ENCODE measurements at places on chromosomes 1 and 21. TPM values are rescaled to one million over a fixed set of nuclear protein-coding genes. Genes with fewer than 3 reads are reported as not detected.

LYPD8 gene
- total RNA-seq, result not detected

GRCh38 chr1:156740237-156740740 lies 599 bp downstream of the MRPL24 start:
- DNase-seq, result no peak

- DNase-seq, result peak; percentile 82
Observed at GRCh38 chr1:182616130-182617013, 12.2 kb upstream of the RGS16 start.

DNA sequence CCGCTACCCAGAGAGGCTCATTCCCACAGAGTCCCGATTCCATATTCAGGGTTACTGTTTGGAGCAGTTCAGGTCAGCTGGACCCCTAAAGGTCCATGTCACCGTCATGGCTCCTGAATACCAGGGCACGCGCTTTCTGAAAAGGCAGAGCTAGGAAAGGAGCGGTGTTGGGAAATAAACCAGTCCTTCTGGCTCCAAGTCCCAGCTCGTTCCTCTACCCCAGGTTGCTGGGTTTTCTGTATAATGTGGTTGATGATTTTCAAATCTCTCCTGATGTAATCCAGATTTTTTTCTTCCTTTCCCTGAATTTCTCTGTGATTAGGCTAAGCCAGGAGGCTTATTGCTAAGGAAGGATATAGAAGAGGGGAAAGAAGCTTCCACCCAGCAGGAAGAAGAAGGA lies 14.0 kb upstream of the PKP1 start:
- DNase-seq, result no peak

TAS1R1 gene
- not detected for total RNA-seq

RAB42 gene
- not detected for total RNA-seq

TMEM200B gene
- total RNA-seq, result not detected

DNA sequence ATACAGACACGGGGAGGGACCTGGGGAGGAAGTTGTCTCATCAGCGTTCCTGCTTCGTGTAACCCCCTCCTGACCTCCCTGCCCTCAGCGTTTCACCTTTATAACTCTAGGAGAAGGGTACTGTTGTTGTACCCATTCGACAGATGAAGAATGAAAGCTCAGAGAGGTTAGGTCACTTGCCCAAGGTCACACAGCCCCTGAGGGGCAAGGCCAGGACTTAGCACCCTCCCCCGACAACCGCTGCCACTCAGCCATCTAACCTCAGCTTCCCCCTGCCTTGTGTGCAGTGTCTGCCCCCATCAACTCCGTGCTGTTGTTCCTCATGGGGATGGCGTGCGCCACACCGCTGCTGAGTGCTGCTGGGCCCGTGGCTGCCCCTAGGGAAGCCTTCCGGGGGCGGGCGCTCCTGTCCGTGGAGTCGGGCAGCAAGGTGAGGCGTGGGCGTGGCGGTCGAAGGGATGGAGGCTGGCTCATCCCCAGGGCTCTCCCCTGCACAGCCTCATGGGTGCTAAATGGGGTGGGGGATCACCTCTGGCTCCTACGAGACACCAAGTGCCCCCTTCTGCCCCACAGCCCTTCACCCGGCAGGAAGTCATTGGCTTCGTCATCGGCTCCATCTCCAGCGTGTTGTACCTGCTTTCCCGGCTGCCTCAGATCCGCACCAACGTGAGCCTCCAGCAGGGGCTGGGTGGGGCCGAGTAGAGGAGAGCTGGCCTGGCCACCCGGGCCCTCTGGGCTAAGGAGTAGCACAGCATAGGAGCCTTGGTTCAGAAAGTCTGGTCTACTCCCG lies 14.0 kb downstream of the SLC66A1 start:
- no peak for DNase-seq

DNA sequence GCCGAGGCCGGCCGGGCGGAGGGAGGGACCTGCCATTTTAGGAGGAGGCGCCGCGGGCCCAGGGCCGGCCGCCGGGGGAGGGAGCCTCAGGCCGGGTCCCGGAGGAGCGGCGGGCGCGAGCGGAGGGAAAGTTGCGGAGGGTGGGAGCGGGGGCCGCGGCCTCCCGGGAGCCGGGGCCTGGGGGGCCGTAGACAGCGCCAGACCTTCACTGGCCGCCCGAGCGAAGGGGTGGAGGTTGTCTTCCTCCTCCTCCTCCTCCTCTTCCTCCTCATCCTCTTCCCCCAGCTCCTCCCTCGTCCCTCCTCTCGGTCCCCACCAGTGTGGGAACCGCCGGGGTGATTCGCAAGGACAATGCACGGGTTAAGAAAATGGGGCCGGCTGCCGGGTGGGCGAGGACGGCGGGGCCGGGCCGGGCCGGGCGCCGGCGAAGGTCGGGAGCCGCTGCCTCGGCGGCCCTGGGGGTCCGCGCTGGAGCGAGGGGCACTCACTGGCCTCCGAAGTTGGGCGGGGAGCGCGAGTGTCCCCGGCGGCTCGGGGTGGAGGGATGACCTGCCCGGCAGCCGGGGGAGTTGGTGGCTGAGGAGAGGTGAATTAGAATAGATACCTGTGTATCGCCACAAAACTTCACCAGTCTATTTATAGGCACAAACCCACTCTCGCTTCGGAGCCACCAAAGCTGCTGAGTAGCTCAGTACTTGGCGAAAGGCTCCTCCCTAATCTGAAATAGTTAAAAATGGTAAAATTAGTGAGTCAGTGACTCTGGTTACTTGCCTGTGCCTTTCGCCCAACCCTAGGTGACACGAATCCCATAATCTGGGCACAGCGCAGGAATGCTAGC lies 1.3 kb downstream of the DYRK1A start:
- DNase-seq, result peak; percentile 9

DNA sequence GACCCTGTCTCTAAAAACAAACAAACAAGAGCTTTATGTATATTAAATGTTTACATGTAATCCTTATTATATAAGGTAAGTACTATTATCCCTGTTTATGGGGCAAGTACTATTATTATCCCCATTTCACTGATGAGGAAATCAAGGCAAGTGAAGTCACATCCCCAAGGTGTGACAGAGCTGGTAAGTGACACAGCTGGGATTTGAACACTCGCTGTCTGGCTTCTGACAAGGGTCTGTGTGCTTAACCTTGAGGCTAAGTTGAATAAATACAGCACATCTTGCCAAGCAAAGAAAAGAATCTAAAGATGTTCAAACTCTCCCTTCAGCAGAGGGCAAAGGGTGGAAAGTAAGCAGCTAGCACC lies 167.9 kb upstream of the IRF2BP2 start:
- DNase-seq, result no peak

RSBN1 gene
- total RNA-seq, result 40.1 TPM

DNA sequence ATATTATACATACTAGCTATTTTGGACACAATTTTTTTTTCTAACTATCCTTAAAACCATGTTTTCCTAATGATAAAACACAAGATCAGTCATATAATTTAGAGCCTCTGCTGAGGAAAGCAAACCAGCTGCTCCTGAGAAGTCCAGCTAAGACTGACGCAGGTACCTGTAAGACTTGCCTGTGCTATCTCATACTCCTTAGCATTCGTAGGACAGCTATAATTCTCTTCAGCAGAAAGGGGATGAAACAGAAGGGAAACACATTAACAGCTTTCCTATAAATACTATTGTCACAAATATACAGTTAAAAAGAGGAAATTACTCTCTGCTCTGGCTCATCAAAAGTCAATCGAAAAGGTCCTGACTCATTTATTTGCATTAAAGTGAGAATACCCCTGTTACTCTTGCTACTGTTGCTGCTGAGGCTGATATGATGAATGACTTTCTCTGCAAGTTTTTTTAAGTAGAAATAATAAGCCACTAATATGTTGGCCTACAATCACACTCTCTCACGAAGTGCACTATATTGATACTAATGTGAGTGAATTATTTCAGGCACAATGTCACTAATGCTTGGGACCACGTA lies 757.1 kb downstream of the KCNT2 start:
- DNase-seq, result no peak

MYOC gene
- not detected for total RNA-seq

Measured in T-helper 17 cell (primary cell).